ENCODE measurements at places on chromosomes 12 and 14.
A peak's percentile ranks its signal among the peaks of the same experiment; 100 is the strongest.

DNA sequence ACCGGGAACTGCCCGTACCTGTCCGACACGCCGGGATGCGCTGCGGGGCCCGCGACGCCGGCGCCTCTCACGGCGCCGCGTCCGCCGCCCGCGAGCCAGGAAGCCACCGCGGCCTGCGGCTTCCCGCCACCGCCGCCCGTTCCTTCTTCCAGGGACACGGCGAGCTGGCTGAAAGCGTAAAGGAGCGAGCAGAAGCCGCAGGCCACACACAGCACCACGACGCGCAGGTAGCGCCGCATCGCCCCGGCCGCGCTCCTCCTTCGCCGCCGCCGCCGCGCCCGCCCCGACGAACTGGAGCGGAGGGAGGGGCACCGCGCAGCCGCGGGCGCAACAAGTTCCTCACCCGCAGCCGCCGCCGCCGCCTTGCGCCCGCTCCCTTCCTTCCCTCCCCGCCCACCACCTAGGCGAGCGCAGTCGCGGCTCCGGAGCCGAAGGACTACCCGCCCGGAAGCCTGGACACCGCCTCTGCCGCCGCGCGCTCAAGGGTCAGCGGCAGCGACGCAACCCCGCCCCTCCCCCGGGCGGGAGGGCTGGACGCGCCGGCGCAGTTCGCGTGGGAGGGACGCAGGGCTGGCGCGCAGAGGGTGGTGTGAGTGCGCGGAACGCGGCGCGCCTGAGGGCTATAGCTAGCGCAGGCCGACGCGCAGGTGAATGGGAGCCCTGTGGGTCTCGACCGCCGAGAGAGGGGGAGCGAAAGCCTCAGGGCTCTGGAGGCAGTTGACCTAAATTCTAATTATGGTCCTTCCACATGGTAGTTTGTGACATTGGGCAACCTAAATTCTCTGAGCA lies at the start of gene GXYLT1:
TSS of gene GXYLT1 (minus strand) at position 467 of the 789 bp plus-strand sequence. CDS start at position 239, 228 bp downstream.
- DNase-seq: peak; percentile 83

GRCh38 chr12:58285551-58285950 lies 344.2 kb downstream of the ATP23 start:
- no peak for DNase-seq

DNA sequence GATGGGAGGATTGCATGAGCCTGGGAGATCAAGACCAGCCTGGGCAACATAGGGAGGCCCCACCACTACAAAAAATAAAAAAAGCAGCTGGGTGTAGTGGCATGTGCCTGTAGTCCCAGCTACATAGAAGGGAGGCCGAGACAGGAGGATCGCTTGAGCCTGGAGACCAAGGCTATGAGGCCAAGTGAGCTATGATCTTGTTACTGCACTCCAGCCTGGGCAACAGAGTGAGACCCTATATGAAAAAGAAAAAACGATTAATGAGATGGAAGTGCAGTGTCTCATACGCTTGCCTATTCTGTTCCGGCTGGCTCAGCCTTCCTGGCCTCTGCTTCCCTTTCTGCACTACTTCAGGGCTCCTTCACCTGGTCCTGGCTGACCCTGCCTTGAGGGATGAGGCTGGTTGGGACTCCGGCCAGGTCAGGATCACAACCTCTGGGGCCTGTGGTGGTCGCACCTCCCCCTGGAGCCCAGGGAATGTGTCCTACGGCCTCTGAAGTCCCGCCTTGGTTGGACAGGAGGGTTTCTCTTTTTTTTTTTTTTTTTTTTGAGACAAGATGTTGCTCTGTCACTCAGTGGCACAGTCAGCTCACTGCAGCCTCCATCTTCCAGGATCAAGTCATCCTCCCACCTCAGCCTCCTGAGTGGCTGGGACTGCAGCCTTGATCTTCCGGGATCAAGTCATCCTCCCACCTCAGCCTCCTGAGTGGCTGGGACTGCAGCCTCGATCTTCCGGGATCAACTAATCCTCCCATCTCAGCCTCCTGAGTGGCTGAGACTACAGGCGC lies 10.7 kb downstream of the TEDC1 start:
- DNase-seq: no peak

- no peak for DNase-seq
Measured at GRCh38 chr14:56815745-56816144, 5.5 kb upstream of the OTX2 start.

GRCh38 chr14:74575936-74576335 lies 36.1 kb downstream of the LTBP2 start:
- DNase-seq: no peak

GRCh38 chr14:83850092-83850491 lies 1679.9 kb upstream of the FLRT2 start:
- no peak for DNase-seq

GRCh38 chr14:69531135-69531534 lies 43.5 kb downstream of the CCDC177 start:
- no peak for DNase-seq

DNA sequence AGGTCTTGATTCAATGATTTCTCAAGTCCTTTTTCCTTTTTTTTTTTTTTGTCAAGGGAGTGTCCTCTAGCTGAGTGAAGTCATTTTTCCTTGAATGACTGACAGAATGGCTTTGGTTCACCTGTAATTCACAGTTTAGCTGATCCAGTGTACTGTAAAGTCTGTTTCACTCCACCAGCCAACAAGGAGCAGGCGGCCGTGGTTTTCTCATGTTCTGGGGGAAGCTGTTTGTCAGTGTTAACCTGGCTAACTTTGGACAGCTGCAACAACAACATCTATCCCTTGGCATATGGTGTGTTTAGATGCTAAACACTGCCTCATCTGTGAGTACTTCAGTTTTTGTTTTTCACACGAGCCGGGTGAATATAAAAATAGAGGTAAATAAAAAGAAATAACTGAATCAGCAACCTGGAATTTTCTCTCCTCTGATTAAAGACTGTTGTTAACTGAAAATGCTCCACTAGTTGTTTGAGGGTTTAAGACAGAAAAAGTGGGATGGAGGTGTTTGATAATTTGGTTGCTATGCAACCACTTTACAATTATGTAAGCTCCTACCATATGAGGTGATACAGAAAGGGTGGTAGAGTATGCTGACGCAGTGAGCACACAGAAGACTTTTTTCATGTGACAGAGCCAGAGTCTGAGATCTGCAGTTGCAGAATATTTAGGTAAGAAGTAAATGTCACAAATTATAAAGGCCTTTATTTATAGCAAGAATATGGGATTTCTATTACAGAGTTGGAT lies 50.3 kb upstream of the SLC2A13 start:
- DNase-seq: no peak

- peak; percentile 14 for DNase-seq
Measured at GRCh38 chr14:101927859-101928258, 36.5 kb upstream of the DYNC1H1 start.

DNA sequence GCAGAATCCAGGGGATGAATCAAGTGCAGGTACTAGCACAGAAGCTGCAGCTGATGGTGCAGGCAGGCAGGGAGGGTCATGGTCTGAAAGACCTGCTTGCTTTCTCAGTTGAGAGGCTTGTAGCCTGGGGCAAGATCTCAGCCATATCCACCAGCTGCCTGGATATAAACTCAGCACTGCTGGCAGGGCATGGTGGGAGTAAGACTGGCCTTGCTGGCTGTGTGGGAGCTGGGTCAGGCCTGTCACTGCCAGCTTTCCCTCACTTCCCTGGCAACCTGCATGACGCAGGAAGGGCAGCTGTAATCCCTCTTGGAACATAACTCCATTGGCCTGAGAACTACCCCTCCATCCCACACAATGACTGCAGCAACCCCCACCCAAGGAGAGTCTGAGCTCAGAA lies 230.1 kb downstream of the ANO6 start:
- DNase-seq: no peak

- no peak for DNase-seq
Measured at GRCh38 chr14:102377696-102378095, 15.0 kb downstream of the TECPR2 start.

DNA sequence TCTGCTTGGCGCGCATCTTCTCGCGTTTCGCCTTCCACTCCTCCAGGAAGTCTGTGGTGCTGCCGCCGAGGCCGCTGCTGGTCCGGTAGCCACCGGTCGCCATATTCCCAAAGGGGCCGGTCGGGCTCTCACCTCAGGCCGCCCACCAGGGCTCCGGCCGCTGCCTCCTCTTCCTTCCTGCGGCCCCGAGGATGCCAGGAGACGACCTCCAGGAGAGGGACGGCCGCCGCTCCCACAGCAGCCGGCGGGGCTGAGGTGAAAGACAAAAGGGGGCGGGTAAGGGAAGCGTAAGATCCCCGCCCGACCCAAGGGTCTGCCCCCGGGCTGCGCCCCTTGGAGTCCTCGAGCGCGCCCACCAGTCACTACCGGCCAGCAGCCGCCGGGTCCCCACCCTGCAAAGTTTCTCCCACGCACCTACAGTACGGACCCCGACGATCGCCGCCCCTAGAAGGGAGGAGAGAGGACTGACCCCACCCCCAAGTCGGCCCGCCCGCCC lies 574 bp downstream of the PAWR start:
- no peak for DNase-seq

DNA sequence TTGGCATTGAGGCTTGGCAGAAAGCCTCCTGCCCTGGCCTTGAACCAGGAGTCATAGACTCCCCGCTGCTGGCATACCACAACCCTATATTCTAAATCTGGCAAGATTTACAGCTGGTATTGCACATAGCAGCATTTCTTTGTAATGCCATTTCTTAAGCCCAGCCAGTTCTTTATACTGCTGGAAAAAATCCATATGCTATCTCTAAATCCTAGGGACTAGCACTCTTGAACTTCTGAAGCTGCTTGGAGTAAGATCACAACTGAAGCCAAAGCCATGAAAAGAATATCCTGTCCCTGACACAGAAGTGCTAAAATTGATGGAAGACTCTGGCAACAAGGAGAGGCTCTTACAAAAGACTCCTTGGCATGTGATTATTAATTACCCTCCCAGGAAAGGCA lies 89.3 kb downstream of the KCNC2 start:
- DNase-seq: no peak

- no peak for DNase-seq
Measured at GRCh38 chr12:26016516-26016915, 58.0 kb downstream of the RASSF8 start.

- DNase-seq: no peak
Measured at GRCh38 chr12:64057706-64058105, 164.4 kb downstream of the KICS2 start.

GRCh38 chr12:122187466-122187865 lies 4.5 kb downstream of the LRRC43 start:
- no peak for DNase-seq

- no peak for DNase-seq
Measured at GRCh38 chr14:73591690-73592449, at the start of gene ACOT4. Gene ACOT4, plus strand, starts transcription at chr14:73591873. Its CDS starts 87 bp downstream, at chr14:73591960.

- DNase-seq: no peak
Measured at GRCh38 chr12:121889274-121889624, 659 bp downstream of the PSMD9 start.

GRCh38 chr12:4962539-4963486 lies 53.1 kb downstream of the KCNA1 start:
- peak; percentile 23 for DNase-seq

GRCh38 chr12:53402871-53403270 lies 20.8 kb upstream of the AMHR2 start:
- no peak for DNase-seq

GRCh38 chr12:94149119-94149780 lies 873 bp downstream of the PLXNC1 start:
- no peak for DNase-seq

DNA sequence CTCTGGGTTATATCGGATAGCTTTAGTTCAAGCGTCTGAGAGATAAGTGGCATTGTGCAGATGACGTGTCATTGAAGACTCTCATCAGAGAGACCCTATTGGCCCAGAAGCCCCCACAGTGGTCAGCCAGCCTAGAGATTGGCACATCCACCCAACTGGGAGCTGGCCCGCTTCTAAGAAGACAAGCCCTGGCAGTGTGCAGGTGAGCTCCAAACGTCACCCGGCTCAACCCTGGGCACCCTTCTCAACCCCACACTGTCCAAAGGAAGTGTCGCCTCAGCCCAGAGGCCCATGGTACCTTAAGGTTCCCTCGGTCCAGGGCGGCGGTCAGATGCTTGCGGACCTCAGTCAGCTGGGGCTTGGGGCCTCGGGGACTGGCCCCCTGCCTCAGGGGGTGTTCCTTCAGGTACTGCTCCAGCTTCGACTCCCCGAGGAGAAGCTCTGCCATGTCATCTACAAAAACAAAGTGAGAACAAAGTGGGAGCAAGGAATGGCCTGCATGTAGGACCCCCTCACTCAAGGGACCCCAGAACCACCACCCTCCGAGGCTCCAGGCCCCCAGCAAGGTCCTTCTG lies 30.3 kb downstream of the TTC7B start:
- no peak for DNase-seq

DNA sequence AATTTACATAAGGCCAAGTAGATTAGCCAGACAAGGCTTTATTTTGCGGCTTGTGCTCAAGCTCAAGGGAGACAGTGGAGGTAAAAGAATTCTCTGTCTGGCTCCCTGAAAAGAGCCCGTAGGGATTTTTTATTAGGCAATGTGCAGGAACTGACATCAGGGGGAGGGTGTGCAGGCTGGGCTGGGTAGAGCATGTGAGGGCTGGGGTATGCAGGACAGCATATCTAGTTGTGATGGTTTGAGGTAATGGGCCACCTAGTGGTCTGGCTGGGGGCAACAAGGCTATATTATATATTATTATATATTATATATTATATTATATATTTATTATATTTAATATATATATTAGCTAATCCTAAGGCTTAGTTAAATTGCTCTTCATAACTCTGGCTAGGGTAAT lies 102.1 kb downstream of the TMEM117 start:
- peak; percentile 7 for DNase-seq

DNA sequence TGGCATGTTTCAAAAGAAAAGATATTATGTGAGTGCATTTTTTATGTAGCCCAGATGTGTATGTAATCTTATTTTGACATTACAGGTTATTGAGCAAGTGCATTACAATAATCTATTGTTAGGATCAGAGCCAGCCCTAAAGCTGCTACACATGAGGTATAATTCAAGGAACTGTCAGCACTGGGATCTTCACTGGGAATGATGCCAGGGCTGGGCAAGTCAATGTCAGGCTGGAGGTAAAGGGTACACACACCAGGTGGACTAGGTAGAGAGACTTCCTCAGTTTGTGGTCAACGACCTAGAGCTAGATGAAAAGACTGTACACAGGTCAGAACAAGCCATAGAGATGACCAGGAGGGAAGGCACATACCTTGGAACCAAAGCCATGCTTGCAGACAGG lies 15.4 kb downstream of the TRIM9 start:
- DNase-seq: peak; percentile 55

GRCh38 chr14:92952481-92953298 lies 29.7 kb downstream of the CHGA start:
- DNase-seq: no peak
